ENCODE measurements at places on chromosomes 3 and 15. TPM values are rescaled to one million over a fixed set of nuclear protein-coding genes. Genes with fewer than 3 reads are reported as not detected.
A peak's percentile ranks its signal among the peaks of the same experiment; 100 is the strongest.

DNA sequence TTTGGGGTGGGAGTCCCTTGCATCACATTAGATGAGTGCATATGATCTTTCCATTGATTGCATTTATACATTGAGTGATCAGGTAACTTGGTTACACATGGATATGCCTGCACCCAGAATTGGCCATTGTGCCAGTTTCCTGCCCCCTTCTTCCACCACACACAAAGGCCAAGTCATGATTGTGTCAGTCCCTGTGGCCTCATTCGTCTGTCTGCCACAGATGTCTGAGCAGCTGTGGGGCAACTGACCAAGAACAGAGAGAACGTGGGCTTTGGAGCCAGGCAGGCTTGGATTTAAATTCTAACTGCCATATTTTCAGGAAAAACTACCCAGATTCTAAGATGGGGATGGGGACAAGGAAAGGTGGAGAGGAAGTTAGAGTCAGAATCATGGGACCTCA lies 27.0 kb downstream of the CCNL1 start:
- DNase-seq = no peak

- no peak for DNase-seq
These were observed 169.0 kb upstream of the SLC24A5 start for GRCh38 chr15:47951781-47952180.

GRCh38 chr15:64738226-64739095 lies 36.9 kb downstream of the RBPMS2 start:
- no peak for DNase-seq

DNA sequence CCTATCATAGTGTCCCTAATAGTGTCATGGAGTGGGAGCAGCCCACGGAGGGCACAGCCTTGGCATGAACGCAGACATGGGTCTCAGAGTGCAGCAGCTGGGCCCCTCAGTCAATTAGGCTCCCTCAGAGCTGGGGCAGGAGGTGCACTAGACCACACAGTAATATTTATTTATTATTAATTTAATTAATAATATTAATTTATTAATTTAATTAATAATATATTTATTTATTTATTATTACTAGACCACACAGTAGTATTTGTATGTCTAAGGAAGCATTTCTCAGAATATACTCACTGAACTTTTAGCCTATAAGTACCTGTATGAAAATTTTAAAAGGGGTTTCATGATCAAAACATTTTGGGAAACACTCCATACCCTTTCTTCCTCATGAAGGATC lies 5.3 kb downstream of the CCR5AS start:
- no peak for DNase-seq

- no peak for DNase-seq
These were observed 154.8 kb downstream of the PLCL2 start for GRCh38 chr3:17039594-17039993.

DNA sequence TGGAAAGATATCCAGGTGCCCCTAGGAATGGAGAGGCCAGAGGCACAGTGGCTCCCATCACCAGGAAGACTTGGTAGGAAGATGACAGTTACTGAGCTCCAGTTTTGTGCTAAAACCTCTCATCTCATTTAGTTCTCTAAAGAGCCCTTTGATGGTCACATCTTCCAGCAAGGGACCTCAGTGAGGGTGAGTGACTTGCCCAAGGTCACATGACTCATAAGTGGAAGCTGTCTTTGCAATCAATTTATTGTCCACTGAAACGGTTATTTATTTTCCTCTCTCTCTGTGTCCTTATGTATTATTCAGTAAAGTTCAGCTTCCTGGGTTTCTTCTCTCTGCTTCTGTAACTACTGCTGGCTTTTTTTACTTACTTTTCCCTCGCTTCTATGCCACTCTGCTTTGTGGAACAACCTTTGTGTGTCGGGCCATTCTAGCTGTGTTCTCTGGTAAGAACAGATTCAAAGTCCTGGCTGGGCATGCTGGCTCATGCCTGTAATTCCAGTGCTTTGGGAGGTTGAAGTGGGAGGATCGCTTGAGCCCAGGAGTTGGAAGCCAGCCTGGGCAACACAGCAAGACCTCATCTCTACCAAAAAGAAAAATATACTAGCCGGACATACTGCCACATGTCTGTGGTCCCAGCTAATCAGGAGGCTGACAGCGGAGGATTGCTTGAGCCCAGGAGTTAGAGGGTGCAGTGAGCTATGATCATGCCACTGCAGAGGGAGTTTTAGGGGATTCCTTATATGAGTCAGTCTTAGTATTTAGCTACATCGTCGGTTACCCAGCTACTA lies 55.9 kb downstream of the PDIA5 start:
- no peak for DNase-seq

- no peak for DNase-seq
These were observed 276.0 kb downstream of the SOX2 start for GRCh38 chr3:181987736-181988135.

GRCh38 chr15:56568466-56569167 lies 103.7 kb upstream of the MNS1 start:
- no peak for DNase-seq

GRCh38 chr3:195450731-195451229 lies 8.0 kb upstream of the ACAP2 start:
- DNase-seq = no peak

GRCh38 chr3:170440344-170440743 lies 21.7 kb downstream of the CLDN11 start:
- DNase-seq = no peak

GRCh38 chr3:5197470-5198312 lies 10.2 kb downstream of the EDEM1 start:
- DNase-seq = no peak

GRCh38 chr15:99961011-99961441 lies 227.8 kb upstream of the LYSMD4 start:
- DNase-seq = peak; percentile 68

DNA sequence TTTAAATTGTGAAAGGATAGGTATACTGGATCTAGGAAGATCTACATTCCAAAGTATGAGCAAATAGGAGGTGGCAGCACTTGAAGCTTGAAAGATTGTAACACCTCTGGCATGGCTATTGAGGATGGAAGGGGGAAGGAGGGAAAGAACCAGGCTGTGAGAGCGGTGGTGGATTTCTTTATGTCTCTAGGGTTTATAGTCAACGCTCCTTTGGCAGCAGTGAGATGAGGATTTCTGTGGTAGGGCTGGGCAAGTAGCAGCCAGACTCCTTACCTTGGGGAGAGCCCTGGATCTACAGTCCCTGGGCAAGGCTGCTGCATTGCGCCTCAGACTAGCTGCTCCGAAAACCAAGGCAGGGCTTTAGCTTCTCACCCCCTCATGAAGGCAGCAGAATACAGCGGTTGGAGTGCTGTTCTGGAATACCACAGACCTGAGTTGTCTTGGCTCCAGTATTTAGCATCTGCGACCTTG lies 53.2 kb downstream of the MEF2A start:
- peak; percentile 10 for DNase-seq

- no peak for DNase-seq
These were observed 40.8 kb downstream of the RHCG start for GRCh38 chr15:89455535-89455934.

DNA sequence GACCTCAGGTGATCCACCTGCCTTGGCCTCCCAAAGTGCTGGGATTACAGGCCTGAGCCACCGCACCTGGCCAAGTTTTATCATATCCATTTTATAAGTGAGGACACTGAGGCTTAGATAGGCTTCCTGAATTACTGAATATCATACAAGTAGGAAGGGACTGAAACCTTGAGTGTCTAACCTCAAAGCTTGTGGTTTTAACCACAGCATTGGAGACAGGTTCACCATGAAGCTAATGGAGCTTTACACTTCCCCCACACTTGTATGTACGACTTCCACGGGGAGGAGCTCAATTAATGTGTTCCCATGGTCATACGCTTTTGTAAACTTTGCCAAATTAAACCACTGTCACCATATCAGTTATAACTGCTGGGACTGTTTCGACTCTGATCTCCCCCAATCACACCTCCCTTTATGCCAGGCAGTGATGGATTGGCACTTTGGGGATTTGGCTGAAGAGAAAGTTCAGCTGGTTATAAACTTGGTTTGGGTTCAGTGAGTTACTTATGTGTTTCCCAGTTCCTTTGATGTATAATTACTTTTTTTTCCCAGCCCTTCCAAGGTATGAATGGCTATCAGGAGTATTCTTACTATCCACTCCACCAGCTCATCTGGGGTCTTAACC lies 38.4 kb upstream of the MEIS2 start:
- no peak for DNase-seq

DNA sequence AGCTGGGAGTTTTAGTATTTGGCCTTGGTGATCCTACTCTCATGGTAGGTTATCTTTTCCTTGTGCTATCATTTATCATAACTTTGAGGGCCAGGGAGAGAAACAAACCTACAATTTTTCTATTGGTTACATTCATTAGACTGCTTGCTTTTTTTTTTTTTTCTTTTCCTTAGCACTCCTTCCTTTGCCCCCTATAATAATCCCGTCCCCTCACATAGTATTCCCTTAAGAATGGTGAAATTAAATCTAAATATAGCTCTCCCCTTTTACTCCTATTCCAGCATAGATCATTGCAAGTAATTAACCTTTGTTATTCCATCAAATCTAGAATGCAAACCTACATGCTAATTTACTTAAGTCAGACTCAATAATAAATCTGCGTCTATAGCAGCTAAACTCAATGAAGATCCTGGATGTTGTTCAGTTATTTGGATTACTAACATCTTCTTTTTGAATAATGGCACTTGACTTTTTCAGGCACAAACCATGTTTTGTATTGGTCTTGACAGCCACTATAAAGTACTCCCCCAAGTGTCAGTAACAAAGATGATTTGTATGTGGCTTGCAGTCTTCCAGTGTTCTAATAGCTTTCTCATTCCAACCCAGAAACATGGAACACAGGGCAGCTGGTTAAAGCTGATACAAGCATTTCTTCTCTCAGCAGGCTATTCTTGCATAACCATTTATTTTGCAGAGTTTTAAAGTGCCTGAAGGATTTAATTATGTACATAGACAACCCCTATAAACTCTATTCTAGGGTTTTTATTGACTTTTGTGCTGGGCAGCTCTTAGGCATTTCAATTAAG lies 420.6 kb downstream of the MECOM start:
- no peak for DNase-seq

DNA sequence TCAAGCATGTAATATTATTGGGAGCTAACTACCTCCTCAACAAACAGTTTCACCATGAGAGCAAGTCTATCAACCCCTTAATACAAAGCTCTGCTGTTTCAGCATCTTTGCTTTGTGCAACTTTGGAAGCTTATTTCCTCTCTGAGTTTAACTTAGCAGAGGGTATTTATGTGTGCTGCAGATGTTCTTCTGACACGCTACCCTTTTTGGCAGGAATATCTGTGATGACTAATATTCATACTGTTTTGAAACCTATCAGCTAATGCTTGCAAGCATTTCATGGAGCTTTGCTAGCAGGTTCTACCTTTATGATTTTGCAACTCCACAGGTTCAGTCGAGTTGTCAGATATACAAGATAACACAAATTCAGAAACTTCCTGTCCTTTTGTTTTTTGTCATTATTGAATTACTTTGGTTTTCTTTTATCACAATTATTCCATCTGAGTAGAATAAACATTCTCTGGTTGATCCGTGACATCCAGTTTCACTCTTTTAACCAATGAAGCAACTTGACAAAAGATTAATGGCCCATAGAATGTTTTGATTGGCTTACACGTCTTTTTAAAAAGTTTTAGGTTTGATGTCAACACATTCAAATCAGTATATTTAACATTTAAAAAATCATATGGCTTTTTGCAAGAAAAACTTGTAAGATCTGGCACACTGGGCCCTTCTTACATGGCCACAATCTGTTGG lies 1.7 kb upstream of the SLC9A9 start:
- no peak for DNase-seq

DNA sequence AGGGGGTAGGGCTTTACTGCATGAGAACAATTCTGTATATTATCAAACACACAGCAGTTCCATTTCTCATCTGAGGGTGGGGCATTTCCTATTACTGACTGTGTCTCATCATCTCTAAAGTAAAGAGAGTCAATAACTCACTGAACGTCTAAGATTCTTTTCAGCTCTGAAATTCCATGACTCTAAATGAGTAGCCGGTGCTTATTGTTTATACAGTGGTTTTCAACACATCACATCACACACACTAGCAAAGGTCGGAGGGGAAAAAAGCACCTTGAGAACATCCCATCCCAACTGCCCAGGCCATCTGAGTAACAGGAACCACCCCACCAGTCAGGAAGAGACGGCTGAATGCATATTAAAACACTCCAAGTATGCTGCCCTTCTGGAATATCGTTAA lies 196.0 kb downstream of the SUCLG2 start:
- no peak for DNase-seq

GRCh38 chr3:169501777-169502320 lies 161.7 kb downstream of the MECOM start:
- no peak for DNase-seq

DNA sequence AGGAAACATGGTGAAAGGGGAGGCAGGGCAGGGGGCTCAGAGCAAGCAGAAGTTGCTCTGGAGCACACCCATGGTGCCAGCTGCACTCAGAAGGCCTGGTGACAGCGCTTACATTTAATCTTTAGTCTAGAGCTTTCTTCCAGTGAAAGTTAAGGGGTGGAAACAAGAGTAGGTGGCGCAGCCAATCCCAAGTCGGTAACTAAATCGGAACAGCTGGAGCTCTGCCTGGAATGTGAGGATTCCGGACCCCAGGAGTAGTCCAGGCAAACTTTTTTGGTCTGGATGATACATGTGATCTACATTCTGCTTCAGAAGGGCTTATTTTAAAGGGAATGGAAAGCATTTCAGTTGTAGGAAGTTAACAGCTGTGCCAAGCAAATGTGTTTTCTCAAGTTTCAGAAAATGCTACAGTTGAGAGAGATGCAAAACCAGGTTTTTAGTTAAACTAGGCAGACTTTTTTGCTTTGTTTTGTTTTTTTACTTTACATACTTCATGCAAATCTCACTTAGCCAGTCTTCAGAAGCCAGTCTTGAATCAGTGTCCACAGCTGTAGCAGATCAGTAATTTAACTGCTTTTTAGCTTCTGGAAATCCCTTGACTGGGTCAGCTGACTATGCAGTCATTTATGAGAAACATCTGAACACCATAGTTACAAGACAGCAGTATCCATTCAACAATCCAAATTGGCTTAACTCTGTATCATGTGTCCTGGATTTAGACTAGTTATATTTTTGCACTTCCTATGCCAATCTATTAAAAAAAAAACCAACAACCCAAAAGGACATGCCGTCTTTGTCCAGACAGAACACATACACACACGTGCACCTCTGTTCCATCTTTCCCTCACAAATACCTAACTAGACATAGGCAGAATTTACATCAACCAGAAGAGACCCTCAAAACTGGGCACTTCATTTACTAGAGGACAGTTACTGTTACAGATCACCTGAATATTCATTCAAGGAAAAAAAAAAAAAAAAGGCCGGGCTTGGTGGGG lies 33.2 kb downstream of the ZNF106 start:
- DNase-seq = peak; percentile 70

- DNase-seq = no peak
These were observed 100.4 kb upstream of the PPP2R3A start for GRCh38 chr3:135865085-135865484.

CLDN11 gene
- 104 TPM for total RNA-seq

SLC30A4 gene
- 0.04 TPM for total RNA-seq

ANKUB1 gene
- not detected for total RNA-seq

CSK gene
- 34.8 TPM for total RNA-seq

FMN1 gene
- 1.7 TPM for total RNA-seq

ATP13A4 gene
- total RNA-seq = 0.81 TPM

TM4SF1 gene
- not detected for total RNA-seq

ARGFX gene
- total RNA-seq = not detected

TMEM41A gene
- total RNA-seq = 9.2 TPM
